NCI-H1436 treated with DMSO at 0.1 percent for 48 hours (cell line): ENCODE measurements at places on chromosomes 2 and 18.

DNA sequence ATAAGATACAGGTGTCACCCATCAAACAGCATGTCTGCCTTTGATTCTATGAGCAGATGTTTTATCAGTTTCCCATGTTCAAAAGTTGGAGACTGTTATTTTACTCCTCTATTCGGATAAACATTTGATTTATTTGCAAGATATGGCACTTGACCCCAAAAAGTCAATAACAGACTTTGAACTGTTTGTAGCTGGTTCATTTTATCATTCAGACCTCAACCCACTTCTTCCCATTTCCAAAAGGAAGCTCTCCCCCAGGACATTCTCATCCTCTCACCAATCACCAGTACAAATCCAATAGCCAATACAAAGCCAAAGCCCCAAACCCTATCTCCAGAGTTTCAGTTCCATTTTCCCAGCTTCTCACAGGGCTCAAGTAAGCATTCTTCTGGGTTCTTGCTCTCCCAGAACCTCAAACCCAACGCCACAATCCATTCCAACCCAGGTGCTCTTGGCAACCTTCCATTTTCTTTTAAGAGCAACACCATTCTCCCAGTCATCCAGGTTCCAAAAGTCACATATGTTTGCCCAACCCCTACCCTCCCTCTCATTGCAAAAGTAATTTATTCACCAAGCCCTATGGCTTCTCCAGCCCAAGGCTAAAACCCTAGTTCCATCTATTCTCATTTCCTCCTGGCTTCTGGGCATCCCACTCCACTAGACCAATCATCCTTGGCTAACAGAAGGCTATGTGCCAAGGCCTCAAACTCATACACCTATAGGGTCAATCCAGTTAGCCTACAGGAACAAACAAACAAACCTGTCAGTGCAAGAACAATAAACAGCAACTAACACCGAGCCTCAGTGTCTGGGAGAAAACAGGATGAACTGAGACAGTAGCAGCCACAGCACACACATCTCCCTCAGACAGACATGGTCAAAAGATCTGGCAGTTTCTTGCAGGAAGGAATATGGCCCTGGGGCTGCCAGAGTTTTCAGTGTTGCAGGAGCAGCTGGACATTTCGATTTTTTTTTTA is 9.2 kb downstream of the ACVR1 start:
- DNase-seq = no peak

DNA sequence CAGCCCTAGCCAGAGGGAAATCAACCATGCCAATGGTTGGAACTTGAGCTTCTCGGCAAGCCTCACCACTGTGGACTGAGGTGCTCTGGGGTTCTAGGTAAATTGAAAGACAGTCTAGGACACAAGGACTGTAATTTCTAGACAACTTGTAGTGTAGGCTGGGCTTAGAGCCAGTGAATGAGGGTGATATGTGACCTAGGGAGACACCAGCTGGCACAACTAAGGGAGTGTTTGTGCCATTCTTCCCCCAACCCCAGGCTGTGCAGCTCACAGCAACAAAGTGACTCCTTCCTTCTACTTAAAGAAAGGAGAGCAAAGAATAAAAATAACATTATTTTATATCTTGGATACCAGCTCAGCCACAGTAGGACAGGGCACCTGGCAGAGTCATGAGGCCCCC is 1690.7 kb upstream of the TMEFF2 start:
- no peak for DNase-seq

GRCh38 chr18:23812546-23813440 is 123.5 kb downstream of the LAMA3 start:
- no peak for DNase-seq

- DNase-seq = no peak
Observed at GRCh38 chr2:241157841-241158545, 7.7 kb downstream of the PPP1R7 start.

DNA sequence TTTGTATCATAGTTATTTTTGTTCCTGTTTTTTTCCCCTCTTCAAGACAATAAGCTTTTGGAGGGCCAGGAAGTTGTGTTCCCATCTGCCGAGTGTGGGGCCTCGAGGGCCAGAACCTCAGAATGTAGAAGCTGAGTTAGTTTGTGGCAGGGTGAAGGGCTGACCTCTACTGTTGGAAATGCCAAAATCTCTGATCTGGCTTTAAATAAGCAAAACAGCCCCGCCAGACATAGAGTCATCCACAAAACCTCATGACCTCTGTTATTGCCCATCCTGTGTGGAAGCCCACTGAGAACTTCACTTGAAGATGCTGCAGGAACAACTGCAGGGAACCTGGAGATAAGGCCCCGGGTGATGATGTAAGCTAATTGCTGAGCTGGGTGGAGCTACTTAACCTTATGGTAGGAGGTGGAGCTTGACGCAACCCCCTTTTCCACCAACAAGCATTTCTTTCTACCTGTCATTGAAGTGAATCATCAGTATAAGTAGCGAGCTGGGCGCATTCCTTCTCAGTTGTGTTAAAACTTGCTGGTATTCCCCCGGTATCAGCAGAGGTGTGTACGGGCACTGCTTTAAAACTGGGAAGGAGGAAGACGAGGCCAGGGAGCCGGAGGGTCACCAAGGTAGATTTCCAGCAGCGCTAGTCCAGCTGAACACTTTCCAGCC is 177.2 kb downstream of the NEDD4L start:
- DNase-seq = no peak
